H7 (cell line): ENCODE measurements at places on chromosomes 4 and X. TPM values are rescaled to one million over a fixed set of nuclear protein-coding genes. Genes with fewer than 3 reads are reported as not detected.

DNA sequence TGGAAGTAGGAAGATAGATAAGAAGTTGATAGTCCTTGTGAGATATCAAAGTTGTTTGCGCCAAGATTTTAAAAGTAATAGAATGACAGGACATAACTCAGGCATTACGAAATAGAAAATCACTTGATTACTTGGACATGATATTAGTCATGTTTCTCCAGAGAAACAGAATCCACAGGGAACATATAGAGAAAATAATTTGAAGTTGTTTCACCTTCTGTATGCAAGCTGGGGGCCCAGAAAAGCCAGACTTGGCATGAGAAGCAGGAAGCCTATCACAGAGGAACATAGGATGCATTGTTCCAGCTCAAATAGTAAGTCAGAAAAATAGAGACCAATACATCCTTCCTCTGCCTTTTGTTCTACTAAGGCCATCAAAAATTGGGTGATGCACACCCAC lies 715.9 kb downstream of the TECRL start:
- DNase-seq, result no peak

The TREX2 gene
- total RNA-seq, result 0.11 and 1.8 TPM in 2 replicates

The ITGB1BP2 gene
- total RNA-seq, result 0.66 and 4.2 TPM in 2 replicates

The STATH gene
- total RNA-seq, result not detected in 2 replicates

The CXorf65 gene
- 3.8 TPM in 1 of 2 replicates, not detected in the other for total RNA-seq

DNA sequence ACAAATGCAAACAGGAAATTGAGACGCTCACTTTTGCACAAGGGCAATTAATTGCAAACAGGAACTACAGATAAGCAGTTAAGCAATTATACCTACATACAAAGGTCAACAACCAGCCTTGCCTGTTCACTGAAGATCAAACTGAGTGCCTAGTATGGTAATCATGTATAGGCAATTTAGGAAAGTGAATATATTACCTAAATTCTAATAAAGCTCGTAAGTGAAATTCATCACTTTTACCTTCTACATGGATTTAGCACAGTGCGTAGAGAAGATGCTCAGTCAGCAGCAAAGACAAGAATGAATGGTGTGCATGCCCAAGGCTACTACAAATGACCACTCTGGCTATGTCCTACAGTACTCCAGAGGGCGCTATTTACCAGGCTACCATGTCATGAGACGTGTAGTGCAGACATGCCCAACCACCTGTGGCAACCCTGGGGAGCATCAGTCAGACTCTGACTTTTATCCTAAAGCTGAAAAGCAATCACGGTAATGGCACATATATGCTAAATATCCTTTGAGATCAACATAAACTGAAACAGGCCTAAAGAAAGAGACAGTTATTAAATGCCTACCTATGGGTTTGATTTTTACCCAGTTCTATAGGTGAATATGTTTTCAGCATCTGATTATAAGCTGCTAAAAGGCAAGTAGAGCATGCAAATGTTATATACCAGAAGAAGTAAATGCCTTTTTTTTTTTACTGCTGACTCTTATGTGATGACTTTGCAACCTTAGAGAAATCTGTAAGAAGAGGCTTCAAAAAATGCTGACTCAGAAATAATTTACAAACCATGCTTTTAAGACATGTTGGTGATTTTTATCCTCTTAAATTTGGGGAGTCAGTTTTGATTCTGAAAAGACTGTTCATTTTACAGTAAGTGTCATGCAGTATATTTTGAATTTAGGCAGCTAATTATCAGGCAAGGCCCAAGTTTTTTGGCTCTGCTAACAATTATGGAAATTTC lies 178.0 kb downstream of the PPP3CA start:
- DNase-seq, result peak; percentile 16

- DNase-seq, result no peak
Measured at GRCh38 chr4:189656641-189657040, 284.0 kb upstream of the FRG1 start.

DNA sequence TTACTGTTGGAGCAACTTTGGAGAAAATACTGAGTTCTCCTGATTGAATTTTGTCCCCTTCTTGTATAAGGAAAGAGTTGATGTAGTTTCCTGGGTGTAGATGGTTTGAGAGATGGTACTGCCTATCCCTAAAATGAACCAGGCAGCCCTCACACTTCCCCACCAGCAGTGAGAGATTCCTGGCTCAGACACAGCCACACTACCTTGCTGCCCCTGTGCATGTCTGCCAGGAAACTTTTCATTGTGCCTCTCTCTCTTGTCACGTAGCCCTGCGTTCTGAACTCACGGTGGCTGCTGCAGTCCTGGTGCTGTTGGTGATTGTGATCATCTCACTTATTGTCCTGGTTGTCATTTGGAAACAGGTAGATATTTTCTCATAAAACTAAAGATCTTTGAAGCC lies 45.2 kb downstream of the PDGFRA start:
- DNase-seq, result no peak

DNA sequence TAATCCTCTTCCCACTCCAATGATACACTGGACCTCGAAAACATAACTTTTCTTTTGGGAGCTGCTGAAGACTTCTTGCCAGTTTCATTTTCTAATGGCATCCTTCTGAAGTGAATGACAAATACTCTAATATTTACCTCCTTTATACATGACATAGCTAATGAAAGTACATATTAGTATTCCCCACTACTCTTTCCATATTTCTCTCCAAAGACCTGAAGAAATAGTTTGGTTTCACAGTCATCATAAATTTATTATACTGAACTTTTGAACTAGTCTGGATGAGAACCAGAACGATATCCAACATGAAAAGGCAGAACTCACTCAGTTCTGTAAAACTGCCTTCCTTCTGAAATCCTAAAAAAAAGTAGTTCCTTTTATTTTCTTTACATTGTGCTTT lies 139.1 kb downstream of the GPC3 start:
- DNase-seq, result no peak

GRCh38 chr4:161892951-161893350 lies 270.8 kb downstream of the FSTL5 start:
- DNase-seq, result no peak

GRCh38 chr4:119116021-119116420 lies 19.6 kb upstream of the MYOZ2 start:
- no peak for DNase-seq

DNA sequence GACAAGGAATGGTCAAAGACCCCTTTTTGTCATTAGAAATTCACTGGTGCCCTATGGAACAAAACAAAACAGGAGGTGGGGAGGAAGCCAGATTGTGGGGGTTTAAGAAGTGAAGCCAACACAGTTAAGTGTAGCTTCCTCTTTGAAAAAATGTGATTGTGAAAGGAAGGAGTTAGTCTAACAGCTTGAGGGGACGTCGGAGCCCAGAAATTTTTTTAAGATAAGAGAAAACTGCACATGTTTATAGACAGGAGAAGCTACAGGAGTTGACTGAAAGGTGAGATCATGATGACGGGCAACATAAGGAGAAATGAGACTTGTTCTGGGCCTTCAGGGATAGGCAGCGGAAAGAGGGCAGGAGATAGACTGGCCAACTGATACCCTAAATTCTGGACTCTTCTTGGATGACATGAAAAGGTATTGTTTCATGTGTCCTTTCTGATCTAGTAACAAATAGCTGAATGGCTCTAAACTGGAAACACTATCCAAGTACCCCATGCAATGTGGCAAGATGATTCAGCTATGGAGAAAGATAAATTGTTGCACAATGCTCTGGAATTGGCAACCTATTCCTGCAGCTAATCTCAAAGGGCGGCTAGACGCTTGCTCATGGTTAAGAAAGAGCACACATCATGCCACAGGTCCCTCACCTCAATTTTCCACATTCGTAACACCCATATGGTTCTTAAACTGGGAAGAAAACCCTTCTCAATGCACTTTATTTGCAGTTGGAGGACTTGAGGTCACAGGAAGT lies 3.7 kb upstream of the HDAC8 start:
- no peak for DNase-seq

DNA sequence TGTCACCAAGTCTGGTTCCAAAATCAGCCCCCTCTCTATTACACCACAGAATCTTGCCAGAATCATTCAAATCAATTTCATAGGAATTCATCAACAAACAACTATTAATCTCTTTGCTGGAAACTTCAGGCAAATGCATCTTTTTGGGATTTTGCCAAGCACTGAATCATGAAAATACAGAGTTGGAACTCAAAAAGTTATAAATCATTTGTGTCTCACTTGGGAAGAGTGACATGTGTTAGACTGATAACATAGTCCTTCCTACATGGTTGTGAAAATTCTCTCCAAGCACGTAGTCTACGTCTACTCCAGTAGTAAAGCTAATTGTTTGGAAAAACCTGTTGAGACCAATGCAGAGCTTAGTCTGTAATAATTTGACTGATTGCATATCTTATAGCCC lies 19.0 kb downstream of the CXCL8 start:
- no peak for DNase-seq

The CXorf49B gene
- not detected in 2 replicates for total RNA-seq
